Skin of body (tissue), 3 donors: ENCODE measurements at places on chromosomes 1 and 21. TPM values are rescaled to one million over a fixed set of nuclear protein-coding genes. Genes with fewer than 3 reads are reported as not detected.

The PLA2G2F gene
- 3.0 TPM for total RNA-seq

The HNRNPCL2 gene
- total RNA-seq, result not detected

The OPTC gene
- not detected for total RNA-seq

The FBLIM1 gene
- 14.6 TPM for total RNA-seq

The SELL gene
- 12.3 TPM for total RNA-seq

The EPHA10 gene
- 0.49 TPM for total RNA-seq

DNA sequence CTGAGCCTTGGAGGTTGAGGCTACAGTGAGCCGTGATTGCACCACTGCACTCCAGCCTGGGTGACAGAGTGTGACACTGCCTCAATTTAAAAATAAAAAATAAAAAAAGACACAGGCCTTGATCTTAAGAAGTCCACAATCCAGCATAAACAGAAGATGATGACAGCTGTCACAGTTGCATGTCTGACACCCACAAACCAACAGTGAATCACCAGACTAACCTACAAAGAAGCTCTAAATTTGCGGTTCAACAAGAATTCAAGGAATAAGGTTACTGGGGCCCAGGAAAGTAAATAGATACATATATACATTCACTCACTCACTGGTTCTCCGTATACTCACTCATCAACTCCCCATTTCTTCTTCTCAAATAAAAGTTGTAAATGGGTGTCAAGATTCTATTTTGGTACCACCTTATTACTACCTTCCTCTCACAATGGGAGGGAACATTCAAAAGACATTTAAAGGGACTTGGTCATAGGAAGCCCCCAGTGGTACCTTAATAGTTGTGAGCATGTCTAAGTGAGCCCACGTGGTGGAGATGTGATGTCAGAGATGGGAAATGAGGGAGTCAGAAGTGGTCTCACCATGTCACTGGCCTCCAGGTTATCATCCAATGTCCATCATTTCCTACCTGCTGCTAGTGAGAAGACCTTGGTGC lies 66.9 kb upstream of the PRDX6 start:
- no peak for DNase-seq

DNA sequence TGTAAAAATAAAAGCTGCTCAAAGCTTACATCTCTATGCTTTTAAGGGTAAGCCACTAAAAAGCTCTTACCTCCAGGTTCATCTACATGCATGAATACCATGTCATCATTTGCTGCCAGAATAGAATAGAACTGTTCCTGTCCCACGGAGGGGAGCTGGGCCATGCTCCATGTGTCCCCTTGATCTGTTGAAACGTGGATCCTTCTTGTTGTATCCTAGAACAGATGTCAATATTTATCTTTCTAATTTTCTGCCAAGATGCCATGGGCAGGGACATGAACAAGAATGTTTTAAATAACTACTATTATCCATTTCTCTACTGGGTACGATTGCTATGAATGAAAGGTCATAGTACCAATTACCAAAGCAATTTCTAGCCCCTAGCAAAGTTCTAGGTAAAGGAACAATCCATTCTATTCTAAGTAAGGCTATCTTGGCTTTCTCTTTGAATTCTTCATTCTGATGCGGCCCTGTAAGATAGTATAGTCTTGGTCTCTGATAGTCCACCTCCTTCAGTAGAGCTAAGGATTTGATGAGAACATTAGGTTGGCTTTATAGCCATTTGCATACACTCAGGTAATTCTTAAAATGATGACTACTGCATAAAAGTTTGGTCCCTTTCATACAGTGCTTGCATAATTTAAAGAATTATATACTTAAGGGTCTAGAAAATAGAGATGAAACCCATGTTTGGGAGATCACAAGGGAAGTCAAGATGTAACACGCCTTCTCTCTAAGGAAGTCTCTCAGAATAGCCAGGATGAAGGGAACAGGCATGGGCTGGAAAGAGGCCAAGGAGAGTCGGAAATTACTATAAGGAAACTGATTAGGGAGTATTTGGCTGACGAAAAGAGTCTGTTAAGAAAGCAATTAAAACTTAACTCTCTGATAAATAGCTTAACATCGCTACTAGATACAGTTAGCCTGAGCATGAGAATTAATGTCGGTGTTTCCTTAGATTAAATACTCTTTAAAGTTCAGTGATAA lies 35.4 kb upstream of the MYBPHL start:
- DNase-seq, result no peak

GRCh38 chr1:82160036-82160435 lies 359.3 kb downstream of the ADGRL2 start:
- no peak for DNase-seq

GRCh38 chr1:67166196-67166595 lies at the start of gene IL23R:
Gene IL23R, plus strand, starts transcription at chr1:67166454. Its CDS starts 1,667 bp downstream, at chr1:67168121.
- no peak for DNase-seq

DNA sequence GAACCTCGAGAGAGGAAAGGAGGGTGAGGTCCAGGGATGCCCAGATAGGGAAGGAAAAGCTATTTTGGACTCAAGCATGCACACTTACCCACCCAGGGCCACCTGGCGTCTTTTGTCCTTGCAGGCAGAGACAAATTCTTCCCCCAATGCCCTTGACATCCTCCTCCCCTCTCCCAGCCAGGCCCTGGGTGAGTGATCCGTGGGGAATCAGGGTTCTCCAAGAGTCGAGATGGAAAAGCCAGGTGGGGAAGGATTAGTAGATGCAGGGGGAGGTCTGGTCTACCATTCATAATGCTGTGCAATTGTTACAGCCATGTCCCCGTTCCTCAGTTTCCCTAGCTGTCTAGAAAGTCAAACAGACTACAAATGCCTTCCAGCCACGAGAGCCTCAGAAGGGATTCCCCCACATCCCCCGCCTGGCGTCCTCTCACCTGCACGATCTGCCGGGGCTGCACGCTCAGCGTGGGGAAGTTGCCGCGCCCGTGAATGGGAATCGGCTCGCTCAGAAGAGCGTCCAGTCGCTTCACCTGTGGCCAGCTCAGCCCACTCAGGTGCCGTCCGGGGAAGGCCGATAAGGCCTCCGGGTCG lies 580 bp downstream of the TENT5B start:
- DNase-seq, result no peak

- no peak for DNase-seq
Measured at GRCh38 chr1:24329797-24330543, 10.8 kb downstream of the GRHL3 start.

GRCh38 chr1:98991127-98992012 lies 13.3 kb downstream of the PLPPR5 start:
- no peak for DNase-seq

DNA sequence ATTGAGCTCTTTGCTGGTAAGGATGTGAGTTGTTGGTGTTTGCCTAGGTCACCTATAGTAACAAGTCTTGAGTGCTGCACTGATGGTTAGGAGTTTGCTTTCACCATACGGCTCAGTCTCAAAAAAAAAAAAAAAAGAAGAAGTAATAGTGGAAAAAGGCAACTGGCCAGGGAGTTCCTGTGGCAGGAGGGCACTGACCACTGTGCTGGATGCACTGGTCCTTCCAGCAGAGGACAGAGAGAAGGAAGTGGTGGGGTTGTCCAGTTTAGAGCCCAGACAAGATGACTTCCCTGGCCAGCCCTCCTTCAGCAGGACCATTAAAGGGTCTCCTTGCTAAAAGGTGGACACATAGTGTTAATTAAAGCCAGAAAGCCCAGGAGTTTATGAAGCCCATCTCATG lies 11.9 kb upstream of the PTCH2 start:
- no peak for DNase-seq

GRCh38 chr1:4047666-4048065 lies 147.6 kb upstream of the C1orf174 start:
- DNase-seq, result no peak

GRCh38 chr1:238606896-238607295 lies 716.2 kb upstream of the ZP4 start:
- DNase-seq, result no peak

- DNase-seq, result no peak
Measured at GRCh38 chr1:239930686-239931262, 160.9 kb upstream of the FMN2 start.

GRCh38 chr1:61910035-61910434 lies 167.8 kb downstream of the PATJ start:
- DNase-seq, result no peak
